ENCODE measurements at places on chromosomes 2 and 18.

GRCh38 chr2:47091118-47091517 lies 64.0 kb downstream of the STPG4 start:
- no peak for DNase-seq

DNA sequence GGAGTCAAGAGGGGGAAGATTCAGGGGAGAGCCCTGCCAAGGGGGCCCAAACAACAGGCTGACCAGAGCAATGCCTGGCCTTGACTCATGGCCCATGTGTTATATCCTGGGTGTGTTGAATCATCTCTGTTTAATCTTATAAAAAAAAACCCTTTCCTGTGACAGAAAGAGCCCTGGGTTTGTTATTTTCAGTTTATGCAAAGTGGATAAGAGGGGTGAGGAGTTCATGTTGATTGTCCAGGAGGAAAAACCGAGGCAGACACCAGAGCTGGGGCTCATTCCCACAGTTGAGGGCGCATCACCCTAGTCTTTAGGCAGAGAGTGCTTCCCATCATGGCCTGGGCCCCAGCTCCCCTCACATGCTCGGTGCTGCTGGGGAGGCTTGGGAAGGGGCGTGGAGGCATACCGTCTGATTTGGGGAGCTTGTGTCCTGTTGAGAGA lies 30.9 kb upstream of the IL37 start:
- DNase-seq = no peak

- DNase-seq = peak; percentile 41
Measured at GRCh38 chr2:70516596-70516995, 37.0 kb downstream of the TGFA start.

DNA sequence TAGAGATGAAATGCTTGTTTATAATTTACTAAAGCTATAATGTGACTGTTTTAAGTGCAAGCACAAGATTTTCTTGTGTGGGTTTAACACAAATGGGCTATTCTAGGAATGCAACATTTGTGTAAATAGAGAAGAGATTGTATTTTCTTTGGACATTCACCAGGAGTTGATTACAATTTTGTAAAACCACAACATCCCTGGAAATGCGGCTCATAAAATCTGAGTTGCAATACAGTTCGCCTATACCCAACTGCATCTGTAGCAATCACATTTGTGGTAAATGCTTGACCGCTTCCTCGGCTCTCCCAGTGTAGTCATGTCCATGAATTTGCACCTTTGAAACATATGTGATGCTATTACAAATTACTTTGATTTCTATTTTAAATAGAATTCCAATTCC lies 348.7 kb upstream of the CDH20 start:
- no peak for DNase-seq

DNA sequence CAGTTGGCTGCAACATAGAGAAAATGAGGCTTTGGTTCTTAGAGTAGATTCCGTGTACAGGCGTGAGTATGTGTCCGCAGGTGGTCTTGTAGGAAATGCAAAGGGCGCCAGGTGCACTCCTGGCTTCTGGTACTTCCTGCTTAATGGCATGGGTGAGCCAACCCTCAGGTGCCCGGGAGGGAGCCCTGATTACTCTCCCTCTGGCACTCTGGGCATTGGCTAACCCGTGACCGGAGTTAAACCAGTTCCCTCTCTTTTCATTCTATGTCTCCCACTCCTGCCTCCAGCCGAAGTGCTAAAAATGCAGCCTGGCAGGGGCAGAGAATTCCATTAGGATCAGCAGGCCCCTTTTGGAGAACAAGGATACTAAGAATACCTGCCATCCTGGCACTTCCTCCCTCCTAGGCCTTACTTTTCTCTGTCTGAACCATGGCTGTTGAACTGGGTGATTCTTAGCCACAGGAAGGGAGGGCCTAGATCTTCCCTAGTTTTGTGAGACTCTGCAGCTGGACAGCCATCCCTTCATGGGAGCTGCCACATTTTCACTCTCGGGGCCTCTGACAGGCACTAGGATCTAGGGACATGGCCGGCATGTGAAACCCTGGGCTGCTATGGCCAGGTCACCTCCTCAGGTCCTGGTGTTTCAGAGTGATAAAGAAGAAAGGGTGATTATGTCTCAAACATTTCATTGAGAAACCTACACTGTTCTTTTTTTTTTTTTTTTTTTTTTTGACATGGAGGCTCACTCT lies 6.5 kb downstream of the MERTK start:
- peak; percentile 58 for DNase-seq

DNA sequence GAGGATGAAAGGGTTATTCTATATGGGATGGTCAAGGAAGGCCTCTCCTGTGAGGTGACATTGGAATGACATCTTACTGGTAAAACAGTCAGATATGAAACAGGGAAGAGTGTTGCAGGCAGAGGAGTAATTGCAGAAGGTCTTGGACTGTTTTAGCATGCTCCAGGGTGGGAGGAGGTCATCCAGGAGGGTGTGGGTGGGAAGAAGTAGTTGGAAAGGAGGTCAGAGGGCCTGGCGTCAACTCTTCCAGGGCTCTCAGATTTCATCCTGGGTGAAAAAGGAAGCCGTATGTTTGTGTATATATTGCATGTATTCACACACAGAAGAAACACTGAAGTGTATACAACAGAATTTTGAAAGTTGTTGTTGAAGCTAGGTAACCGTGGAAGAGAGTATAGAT lies 48.2 kb downstream of the ATP9B start:
- no peak for DNase-seq

DNA sequence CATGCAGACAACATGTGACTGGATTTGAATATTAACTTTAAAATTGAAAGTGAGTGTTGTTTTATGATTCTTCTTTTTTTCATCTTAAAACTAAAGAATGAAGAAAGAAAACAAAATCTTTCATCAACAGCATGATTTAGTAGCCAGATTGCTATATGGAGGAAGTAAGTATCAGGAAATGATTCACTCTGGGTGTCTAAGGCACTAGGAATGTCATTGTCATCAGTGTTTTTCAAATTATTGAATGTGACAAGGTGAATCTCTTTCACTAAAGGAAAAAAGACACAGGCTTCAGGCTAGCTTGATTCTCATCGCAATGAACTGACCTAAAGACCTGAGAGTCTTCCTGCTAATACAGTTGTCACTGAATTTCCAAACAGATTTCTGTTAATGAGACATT lies 430.1 kb downstream of the FBXO15 start:
- DNase-seq = no peak

- no peak for DNase-seq
Measured at GRCh38 chr18:74831571-74832250, 234.0 kb downstream of the ZNF407 start.

DNA sequence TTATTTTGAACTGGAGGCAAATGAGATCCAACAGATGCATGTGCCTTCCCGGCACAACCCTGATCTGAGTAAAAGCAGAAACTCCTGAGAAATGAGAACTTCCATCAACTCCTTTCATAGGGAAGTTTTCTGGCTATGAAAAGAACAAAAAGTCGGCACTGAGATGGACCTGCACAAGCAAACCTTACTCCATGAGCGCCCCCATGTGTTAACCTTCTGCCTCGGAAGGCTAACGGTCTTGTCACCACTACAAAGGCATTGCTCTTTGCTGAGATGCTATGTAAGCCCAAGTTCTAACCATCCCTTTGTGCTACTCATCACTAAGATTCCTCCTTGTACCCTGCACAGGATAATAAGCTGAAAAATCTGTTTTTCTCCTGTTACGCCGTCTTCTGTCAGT lies 57.3 kb upstream of the SULT1C3 start:
- no peak for DNase-seq

DNA sequence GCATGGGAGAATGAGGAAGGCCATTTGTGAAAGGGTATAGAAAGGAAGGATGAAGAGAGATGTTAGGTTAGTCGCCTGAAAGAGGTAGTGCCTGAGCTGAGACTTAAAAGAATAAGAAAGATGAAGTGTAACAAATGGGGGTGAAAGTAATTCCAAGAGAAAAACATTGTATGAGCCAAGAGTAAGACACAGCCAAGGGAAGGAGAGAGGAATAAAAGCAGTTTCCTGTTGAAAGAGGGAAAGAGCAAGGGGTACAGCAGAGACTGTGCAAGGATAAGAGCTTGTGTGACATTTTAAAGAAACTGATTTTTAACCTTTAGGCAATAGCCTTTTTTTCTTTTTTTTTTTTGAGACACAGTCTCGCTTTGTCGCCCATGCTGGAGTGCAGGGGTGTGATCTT lies 4.8 kb upstream of the RBBP8 start:
- no peak for DNase-seq

DNA sequence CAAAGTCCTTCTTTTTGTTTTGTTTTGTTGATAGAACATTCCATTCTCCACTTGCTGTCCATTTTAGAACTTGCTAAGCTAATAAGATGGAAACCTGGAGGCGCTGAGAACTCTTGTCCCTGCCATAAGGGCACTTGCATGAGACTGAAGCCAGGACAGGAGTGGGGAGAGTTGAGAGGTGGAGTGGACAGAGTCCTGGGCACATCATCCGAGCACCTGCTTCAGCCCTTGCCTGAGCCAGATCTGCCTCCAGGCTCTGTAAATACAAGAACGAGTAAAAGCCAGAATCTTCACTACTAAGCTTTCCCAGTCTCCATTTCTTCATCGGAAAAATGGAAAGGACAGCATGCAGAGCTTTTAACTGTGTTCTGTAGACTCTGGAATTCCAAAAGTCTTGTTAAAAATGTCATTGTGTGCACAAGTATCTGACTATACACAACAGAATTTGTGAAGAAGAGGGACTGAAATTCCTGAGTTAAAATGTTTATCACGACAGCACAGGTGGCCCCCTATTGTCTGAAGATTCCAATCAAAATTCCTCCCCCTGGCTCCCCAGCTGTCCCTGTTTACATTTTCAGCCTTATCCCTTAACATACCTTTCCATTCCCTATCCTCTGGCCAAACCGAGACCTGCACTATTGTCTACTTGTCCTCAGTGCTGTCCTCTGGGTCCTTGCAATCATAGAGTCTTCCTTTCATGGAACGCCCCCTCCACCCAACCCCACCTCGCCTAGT lies 498.2 kb upstream of the TNP1 start:
- no peak for DNase-seq

DNA sequence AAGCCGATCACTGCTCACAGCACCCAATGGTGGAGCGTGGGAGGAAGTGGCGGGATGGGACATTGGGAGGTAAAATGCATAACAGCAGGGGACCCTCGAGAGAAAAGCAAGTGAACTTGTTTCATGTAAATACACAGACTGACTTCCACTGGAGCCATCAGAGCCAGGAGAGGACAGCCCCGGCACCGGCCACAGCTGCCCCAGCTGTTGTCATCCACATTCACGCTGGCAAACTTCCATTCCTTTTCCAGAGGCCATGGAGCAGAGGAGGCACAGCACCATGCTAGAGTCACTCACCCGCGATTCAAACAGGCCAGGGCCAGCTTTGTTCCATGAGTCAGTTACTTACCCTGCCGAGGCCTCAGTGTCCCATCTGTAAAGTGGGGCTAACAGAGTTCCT lies 610.9 kb upstream of the SALL3 start:
- no peak for DNase-seq

DNA sequence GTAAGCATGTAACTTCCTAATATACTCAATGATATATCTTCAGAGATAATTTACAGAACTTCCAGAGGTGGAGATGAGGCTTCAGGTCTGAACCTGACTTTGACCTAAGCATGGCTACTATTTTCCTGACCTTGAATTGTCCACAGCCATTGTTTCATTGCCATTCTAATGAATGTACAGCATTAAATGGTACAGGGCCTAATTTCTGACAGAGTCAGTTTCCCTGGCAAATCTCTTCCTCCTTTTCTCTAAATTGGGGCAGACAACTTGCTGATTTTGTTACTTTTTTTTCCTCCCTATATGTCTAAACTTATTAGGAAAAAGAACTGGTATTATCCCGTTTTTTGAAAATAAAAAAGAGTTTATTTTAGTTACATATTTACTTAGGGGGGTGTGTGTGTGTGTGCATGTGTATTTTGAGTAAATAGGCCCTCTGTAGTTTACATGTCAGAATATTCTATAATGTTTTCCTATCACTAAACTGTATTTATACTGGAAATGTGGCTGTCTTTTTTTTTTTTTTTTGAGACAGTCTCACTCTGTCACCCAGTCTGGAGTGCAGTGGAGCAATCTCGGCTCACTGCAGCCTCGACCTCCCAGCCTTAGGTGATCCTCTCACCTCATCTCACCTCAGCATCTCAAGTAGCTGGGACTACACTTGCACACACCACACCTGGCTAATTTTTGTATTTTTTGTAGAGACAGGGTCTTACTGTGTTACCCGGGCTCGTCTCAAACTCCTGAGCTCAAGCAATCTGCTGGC lies 43.3 kb upstream of the SCN9A start:
- no peak for DNase-seq

DNA sequence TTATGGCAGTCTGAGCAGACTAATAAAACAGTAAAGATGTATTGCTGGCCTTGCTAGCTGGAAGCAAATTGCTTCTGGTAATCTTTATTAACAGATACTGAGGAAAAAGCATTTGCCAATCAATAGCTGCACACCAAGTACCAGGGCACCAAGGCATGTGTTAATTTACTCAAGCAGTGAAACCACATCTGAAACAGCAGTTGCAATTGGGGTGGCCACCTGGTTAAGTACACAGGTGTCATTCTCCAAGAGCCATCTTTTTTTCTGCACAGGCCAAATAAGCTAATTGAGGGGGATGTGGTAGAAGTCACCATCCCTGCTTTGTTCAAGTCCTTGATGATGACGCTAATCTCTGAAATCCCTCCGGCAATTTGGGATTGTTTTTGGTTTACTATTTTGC lies 8.6 kb upstream of the SEH1L start:
- DNase-seq = no peak

- DNase-seq = no peak
Measured at GRCh38 chr2:27174638-27175037, 25.8 kb downstream of the TCF23 start.

DNA sequence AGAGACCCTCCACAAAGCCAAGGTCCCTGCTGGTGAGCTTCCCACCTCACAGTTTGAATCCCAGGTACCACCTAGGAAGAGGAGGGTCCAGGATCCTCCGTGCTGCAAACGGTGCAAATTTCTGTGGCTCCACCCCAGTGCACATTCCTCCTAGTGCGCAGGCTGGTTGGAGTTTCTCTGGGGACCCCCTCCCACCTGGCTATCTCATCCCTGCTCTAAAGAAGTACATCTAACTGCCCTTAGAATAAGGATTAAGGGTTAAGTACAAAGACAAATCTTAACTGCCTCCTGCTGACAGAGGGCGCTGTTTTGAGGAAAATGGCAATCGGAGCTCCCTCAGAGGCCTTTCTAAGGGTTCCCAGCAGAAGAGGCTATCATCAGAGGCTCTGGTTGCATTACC lies 109.6 kb upstream of the FSIP2 start:
- DNase-seq = no peak

Data from breast epithelium (tissue), 4 donors.